ENCODE measurements at places on chromosomes 3 and 15. TPM values are rescaled to one million over a fixed set of nuclear protein-coding genes. Genes with fewer than 3 reads are reported as not detected.

GRCh38 chr15:97234851-97235610 lies 725.5 kb upstream of the ARRDC4 start:
- no peak overlapping the region for H3K27ac ChIP-seq
- H3K4me3 ChIP-seq: no peak overlapping the region
- H3K36me3 ChIP-seq: no peaks in the 10 kb centered on the region
- no peaks in the 10 kb centered on the region for H3K4me1 ChIP-seq
- no peak for DNase-seq
- H3K27me3 ChIP-seq: no peaks in the 10 kb centered on the region

GRCh38 chr15:63246691-63247469 lies 30.5 kb upstream of the APH1B start:
- DNase-seq: peak; percentile 5
- H3K27me3 ChIP-seq: no peaks in the 10 kb centered on the region
- no peak overlapping the region for H3K4me3 ChIP-seq
- no peaks in the 10 kb centered on the region for H3K36me3 ChIP-seq

The CEP70 gene
- 38.0 TPM for total RNA-seq

The DNAH1 gene
- total RNA-seq: 18.7 TPM

The EEF1AKMT4 gene
- 6.1 TPM for total RNA-seq

GRCh38 chr3:8893001-8893400 lies 70.3 kb downstream of the RAD18 start:
- no peaks in the 10 kb centered on the region for H3K27me3 ChIP-seq
- no peak overlapping the region for H3K4me3 ChIP-seq
- H3K4me1 ChIP-seq: no peaks in the 10 kb centered on the region
- no peak overlapping the region for H3K27ac ChIP-seq
- DNase-seq: no peak
